GM19239 (cell line): ENCODE measurements at places on chromosomes 11 and 22.
A peak's percentile ranks its signal among the peaks of the same experiment; 100 is the strongest.

GRCh38 chr11:62217191-62217748, 8.8 kb downstream of the SCGB2A1 start:
- DNase-seq = no peak

DNA sequence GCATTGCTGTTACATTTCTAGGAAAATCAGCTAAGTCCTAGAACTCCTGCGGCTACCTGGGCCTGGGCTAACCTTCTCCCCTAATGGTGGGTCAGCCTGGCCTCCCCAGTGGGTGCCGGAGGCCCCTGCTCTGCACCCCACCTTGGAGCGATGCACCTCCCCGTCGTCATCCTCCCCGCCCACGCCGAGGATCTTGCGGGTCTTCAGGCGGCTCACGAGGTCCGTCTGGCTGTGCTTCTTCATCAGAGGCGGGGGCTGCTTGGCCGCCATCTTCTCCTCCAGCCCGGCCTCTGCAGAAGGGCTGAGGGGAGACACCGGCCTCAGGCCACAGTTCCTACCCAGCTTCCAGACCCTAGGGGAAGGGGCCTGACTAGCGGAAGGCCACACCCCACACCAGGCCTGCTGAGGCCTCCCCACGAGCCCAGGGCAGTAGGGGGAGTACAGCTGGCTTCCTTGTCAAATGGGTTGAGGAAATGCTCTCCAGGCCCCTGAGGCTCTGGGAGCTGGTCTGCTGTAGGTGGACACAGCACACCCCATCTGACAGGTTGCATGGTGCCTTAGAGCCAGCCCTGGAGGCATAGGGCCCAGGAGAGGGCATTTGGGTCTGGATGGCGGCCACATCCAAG, 12.5 kb downstream of the TP53I11 start:
- no peak for DNase-seq

- no peak for DNase-seq
Measured at GRCh38 chr11:96168623-96169022, 174.4 kb downstream of the MAML2 start.

GRCh38 chr11:95922536-95923438, 1.1 kb downstream of the MTMR2 start:
- DNase-seq = no peak

DNA sequence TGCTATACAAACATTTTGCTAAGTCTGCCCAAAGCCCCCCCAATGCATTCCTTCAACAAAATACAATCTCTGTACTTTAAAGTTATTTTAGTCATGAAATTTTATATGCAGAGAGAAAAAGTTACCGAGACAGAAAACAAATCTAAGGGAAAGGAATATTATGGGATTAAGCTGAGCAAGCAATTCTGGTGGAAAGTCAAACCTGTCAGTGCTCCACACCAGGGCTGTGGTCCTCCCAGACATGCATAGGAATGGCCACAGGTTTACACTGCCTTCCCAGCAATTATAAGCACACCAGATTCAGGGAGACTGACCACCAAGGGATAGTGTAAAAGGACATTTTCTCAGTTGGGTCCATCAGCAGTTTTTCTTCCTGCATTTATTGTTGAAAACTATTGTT, 92.4 kb downstream of the RRAS2 start:
- no peak for DNase-seq

GRCh38 chr11:8292351-8292750, 28.7 kb upstream of the LMO1 start:
- DNase-seq = no peak

- no peak for DNase-seq
Measured at GRCh38 chr11:131658952-131659351, 288.5 kb downstream of the NTM start.

GRCh38 chr11:15903246-15903645, 453.1 kb downstream of the SOX6 start:
- no peak for DNase-seq

- DNase-seq = no peak
Measured at GRCh38 chr11:655036-655726, 18.1 kb downstream of the DRD4 start.

- DNase-seq = no peak
Measured at GRCh38 chr11:88131764-88132470, 43.3 kb downstream of the RAB38 start.

- peak; percentile 86 for DNase-seq
Measured at GRCh38 chr11:72814286-72815109, at the start of gene ATG16L2. Gene ATG16L2 (plus strand): TSS chr11:72814411. CDS start chr11:72814446, 35 bp downstream.

DNA sequence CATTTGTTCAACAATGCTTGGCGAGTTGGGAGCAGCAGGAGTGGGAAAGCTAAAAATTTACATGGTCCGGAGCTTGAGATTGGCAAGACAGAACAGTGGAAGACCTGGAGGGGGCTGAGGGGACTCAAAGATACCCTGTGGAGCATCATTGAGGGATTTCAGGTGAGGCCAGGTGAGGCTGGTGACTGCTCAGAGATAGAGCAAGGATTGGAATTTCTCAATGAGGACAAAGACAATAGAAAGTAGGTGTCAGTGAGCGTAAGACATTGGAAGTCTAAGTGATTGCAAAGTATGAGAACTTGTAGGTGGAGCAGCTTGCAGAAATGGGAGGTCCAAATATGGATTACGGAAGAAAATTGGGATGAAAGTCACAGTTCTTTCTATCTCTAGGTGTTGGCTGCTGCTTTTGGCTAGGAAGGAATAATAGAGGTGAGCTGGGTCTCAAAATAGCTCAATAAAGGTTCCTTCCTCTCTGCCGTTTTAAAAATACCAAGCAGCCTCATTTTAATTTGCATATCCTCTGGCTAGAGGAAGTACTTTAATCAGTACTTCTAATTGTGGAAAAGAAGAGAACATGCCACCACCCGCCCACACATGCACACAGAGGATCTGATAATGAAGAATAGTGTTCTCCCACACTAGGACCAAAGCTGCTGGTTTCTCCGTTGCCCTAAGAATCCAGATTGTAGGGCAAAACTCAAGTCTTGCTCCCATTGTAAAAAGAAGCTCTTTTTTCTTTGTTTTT, 41.8 kb upstream of the SORL1-AS1 start:
- peak; percentile 7 for DNase-seq

- DNase-seq = peak; percentile 15
Measured at GRCh38 chr11:94897330-94897768, 76.0 kb downstream of the CWC15 start.

DNA sequence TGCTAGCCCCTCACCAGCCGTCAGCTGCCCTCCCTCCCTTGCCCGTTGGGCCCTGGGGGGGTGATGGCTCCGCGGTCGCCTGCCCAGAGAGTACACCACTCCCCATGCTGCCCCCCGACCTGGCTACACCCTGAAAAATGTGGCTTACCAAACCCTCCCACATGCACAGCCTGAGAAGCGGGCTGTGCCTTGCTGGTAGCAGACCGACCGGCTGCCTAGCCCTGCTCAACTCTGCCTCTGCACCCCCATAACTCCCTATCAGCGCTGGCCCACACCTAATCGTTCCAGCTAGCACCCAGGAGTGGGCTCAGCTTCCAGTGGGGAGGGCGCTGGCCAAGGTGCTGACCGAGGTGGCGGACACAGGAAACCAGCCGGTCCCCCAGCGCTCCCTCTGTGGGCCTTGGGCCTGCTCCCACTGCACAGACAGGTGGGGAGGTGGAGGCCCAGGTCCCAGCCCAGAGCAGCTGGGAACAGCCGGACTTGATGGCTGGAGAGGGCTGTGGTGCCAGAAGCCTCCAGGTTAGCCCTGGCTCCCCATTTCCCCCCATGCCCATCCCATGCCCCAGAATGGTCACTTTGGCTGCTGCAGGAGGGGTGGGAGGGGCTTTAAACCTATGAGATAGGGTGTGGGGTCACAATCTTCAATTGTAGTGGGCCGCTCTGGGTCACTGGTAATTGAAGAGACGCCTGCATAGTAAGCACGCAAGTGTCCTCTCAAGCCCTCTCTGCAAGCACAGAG, 32.1 kb upstream of the PRODH start:
- no peak for DNase-seq

- DNase-seq = no peak
Measured at GRCh38 chr22:26941896-26942636, 284.7 kb downstream of the MIAT start.

GRCh38 chr11:26090651-26091050, 241.3 kb upstream of the ANO3 start:
- DNase-seq = no peak

GRCh38 chr11:94134651-94135512, 6.2 kb downstream of the PANX1 start:
- no peak for DNase-seq

GRCh38 chr22:42111798-42112197, 18.8 kb downstream of the CYP2D6 start:
- DNase-seq = no peak

DNA sequence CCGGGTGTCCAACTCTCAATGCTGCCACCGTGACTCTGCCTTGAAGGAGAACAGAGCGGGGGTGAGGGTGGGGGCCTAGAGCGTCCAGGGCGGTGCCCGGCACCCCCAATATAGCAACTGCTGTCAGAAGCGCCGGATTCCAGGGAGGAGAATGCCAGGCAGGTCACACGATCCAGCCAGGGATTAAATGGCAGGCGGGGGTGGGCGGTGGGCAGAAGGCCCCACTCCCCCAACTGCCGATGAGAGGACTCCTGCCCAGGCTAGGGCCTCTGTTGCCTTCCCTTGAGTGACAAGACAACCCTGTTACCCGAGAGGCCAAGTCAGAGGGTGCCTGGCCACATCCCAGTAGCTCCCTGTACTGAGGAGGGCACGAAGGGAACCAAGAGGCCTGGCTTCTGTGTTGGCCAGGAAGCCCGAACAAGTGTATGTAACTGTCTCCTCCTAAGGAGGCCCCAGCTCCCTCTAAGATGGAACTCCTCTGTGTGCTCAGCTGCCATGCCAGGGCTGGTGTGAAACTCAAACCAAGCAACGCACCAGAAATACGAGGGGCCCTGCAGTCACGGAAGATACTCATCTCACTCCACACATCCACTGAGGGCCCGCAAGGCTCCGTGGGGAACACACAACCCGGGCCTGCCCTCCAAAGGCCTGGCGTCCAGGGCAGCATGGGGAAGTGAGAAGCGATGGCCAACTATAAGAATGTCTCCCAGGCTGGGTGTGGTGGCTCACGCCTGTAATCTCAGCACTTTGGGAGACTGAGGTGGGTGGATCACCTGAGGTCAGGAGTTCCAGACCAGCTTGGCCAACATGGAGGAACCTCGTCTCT, 3.0 kb downstream of the PACSIN3 start:
- no peak for DNase-seq

DNA sequence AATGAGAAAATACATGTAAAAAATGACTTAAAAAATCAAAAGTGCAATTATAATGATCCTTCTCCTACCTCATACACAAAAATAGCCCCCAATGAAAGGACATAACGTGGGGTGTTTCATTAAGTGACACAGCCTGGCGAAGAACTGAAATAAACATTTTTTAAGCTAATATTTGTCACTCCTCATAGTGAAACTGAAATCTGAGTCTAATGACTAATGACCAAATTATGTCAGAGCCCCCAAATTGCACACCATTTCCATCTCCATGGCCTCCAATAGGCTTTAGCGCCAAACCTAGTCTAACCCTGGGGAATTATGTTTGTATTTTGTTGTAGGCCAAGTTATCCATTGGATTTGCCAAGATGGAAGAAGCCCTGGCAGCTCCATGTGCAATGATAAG, 119.1 kb downstream of the WT1 start:
- DNase-seq = no peak

- DNase-seq = no peak
Measured at GRCh38 chr11:21774212-21774611, 418.7 kb upstream of the ANO5 start.

- DNase-seq = no peak
Measured at GRCh38 chr11:13859892-13860291, 102.6 kb upstream of the SPON1 start.
